Esophagus muscularis mucosa (tissue), 4 donors: ENCODE measurements at places on chromosomes 13 and 19. TPM values are rescaled to one million over a fixed set of nuclear protein-coding genes. Genes with fewer than 3 reads are reported as not detected.

ZNF559 gene
- 18.7 TPM for total RNA-seq

BABAM1 gene
- 72.2 TPM for total RNA-seq

KLF12 gene
- total RNA-seq = 15.4 TPM

CEACAM3 gene
- not detected for total RNA-seq

GRCh38 chr13:106129273-106129672, 406.2 kb downstream of the EFNB2 start:
- no peak for DNase-seq

DNA sequence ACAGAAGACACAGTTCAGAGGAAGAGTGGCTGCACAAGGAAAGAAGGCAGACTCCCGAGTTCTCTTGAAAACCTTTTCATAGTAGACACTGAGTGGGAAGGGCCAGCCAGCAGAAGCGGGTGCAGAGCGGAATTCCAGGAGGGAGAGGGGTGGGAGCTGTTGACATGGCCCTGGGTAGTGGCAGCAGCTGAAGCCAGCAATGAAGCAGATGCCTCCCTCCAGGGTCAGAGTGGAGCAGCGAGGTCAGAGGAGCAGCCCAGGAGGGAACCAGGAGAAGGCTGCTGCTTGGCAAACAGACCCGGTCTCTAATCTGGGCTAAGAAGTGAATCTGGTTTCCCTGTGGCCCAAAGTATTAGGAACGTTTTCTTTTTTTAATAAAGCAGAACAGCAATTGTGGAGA, 73.9 kb upstream of the SPATA13 start:
- no peak for DNase-seq

GRCh38 chr19:10095622-10095947, 6.9 kb downstream of the ANGPTL6 start:
- DNase-seq = no peak

GRCh38 chr13:39859898-39860297, 204.4 kb downstream of the COG6 start:
- DNase-seq = no peak

DNA sequence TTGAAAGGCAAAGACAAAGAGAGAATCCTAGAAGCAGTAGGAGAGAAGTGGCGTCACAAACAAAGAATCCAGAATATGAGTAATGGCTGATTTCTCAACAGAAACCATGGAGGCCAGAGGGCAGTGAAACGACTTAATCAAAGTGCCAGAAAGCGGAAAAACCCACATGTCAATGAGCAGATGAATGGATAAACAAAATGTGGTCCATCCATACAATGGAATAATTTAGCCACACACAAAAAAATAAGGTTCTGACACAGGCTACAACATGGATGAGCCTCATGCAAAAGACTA, 52.2 kb upstream of the RANBP3 start:
- DNase-seq = no peak

GRCh38 chr13:50205581-50205980, 190.3 kb downstream of the KCNRG start:
- DNase-seq = no peak

DNA sequence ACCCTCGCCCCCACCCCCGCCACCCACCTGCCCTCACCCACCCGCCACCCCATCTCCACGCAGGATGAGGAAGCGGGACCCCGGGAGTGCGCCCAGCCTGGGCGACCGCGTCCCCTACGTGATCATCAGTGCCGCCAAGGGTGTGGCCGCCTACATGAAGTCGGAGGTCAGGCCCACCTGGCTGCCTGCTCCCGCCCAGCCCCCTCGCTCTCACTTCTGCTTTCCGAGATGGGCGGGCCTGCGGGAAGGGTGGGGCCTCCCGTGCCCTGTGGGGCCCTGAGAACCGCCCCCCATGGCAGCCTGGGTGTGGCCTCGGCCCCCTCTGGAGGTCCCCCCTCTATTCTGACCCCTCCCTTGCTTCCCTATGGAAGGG, 3.1 kb upstream of the SPIB start:
- DNase-seq = no peak

DNA sequence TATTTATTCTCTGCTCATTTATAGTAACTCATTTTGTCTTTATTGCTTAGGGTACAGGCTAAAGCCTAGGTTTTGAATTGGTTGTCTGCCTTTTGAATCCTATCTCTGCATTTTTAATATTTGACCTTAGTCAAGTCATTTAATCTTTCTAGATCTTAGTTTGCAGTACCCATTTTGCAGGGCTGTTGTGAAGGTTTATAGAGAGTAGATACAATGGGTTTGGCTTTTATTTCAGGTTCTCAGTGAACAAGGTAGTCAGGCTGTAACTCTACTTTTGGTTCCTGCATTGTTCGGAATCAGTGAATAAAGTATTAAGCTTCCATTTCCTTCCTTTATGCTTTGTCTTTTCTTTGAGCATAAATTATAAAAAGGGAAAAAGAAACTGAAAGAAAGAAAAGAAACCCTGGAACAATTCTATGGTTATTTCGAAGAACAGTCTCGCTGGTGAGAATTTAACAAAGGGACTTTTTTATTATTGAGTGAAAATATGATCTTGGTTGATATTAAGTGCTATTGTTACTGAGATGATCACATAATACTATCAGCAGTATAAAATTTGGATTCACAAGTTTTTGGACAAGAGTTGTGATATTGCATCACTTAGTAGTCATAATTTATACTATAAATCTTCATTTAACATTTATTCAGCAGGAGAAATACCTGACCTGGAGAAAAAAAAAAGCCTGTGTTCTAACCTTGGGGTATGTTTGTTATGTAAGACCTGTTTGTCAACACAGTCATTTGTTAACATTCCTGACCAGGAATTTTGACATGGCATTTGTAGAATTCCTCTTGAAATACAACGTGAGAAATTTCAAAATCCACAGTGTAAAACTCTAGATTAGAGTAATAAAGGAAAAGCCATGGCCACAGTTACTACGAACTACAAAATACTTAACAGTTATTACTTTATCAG, 91.3 kb downstream of the ZMYM2 start:
- no peak for DNase-seq

DNA sequence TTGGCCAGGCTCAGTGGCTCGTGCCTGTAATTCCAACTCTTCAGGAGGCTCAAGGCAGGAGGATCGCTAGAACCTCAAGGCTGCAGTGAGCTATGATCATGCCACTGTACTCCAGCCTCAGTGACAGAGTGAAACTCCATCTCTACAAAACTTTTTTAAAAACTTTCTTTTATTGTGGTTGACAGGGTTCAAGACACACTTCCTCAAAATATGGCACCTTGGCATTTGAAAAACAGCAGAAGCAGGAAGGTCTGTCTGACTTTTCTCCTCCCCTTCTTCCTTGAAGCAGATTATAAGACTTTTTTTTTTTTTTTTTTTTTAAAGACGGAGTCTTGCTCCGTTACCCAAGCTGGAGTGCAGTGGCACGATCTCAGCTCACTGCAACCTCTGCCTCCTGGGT, 100.3 kb downstream of the TM9SF2 start:
- DNase-seq = no peak

- no peak for DNase-seq
Observed at GRCh38 chr19:17245535-17245984, at the start of gene NR2F6. TSS of gene NR2F6 (minus strand) at chr19:17245919. CDS start at chr19:17245220, 699 bp downstream.

DNA sequence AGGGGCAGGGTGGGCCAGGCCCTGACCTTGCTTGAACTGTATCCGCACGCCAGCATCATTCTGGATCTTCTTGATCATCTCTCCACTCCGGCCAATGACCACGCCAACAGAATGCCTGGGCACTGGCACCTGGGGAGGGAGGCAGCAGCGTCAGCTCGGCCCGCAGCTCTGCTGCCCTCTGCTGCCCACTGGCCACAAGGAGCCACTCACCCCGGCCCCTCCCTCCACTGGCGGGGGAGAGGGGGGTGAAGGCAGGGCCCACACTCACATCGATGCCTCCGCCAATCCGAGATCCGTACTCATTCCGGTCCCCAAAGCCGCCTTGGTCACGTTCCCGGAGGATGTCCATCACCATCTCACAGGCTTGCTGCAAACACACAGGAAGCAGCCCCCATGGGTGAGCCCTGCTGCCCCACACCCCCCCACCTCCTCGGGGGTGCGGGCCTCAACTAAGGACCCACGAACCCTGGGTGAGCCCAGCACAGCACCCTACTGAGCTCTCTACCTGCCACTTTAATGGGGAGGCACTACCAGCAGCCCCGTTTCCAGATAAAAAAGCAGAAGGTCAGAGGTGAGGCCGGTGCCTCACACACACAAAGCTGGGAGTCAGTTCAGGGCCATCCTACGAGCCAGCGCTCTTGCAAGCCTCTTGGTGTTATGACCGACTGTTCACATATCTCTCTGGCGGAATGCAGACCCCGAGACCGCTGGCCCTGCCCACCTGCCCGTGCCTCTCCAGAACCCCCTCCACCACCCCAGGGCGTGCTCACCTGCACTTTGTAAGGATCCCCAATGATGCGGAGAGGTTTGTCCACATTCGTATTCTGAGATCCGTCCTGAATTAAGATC, 6.7 kb downstream of the KHSRP start:
- no peak for DNase-seq

DNA sequence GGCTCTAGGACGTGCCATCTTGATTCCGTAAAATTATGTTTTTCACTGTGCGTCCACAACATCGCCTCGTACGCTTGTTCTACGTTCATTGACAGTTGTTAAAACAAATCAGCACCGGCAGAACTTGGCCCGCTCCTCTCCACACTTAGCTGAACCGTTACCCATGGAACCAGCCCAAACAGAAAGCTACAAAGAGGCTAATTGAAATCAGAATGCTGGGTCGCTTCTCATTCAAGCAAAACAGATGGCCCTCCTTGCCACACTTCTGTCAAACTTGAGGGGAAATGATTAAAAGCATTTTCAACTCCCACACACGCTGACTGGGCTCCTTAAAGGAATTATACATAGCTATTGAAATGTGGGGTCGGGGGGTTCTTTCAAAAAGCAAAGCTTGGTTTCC, 71.6 kb downstream of the TM9SF2 start:
- no peak for DNase-seq
